Testis (tissue), 5 donors: ENCODE measurements at places on chromosomes 1 and 21. TPM values are rescaled to one million over a fixed set of nuclear protein-coding genes. Genes with fewer than 3 reads are reported as not detected.
A peak's percentile ranks its signal among the peaks of the same experiment; 100 is the strongest.

DNA sequence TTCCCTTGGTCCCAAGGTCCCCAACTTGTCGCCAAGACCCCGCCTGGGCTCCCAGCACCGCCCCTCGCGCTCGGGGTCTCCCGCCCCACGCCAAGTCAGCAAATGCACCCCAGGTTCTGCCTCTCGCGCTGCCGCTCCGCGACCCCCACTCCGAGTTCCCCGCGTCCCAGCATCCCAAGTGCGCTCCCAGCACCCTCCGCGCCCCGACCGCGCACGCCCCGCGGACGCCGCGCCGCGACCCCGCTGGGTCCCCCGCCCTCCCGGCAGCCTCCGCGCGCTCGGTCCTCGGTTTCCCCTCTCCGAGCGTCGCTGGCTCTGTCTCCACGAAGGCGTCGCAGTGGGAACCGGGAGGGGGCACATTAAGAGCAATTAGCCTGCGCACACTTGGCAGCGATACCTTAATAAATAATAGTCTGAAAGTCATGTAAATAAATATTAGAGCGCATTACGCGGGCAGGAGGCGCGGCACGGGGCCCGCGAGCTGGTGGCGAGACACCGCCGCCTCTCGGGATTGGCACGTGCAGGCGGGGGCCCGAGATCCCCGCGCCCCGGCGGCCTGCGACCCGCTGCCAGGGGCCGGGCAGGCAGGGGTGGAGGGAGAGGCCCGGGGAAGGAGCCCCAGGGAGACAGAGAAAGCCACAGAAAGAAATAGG lies 75.9 kb downstream of the VWA5B1 start:
- H3K4me3 ChIP-seq = peak overlapping the region; percentile 29
- no peaks in the 10 kb centered on the region for H3K27me3 ChIP-seq
- no peak overlapping the region for H3K27ac ChIP-seq
- no peak for DNase-seq

DNA sequence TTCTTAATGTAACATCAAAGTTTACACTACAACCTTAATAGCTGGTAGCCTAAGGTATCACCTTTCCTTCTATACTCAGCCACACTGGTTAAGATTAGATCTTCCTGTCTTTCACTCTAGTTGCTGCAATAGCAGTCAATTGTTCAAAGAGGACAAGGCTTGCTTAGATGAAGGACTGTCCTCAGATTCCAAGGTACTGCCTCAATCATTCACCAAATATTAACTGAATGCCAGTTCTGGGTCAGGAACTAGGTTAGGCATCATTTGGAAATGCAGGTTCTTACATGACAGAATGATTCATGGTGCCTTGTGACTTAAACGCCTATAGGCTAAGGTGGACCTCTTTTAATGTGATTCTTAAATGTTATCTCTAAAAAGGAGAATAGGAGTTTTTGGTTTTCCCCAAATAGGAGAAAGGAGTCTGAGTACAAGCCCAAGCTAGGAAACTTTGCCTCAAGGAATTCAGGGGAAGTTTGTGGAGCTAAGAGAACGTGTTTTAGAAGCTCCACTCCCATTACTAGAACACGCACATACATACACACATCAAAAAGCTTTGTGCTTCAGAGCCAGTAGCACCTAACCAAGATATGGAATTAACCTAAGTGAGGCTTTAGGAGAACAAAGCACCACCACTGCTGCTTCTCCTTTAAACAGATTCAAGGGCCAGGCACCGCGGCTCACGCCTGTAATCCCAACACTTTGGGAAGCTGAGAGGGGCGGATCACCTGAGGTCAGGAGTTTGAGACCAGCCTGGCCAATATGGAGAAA lies 8.5 kb upstream of the WDR47 start:
- H3K4me1 ChIP-seq = no peaks in the 10 kb centered on the region
- H3K27ac ChIP-seq = no peak overlapping the region
- DNase-seq = no peak
- H3K27me3 ChIP-seq = no peaks in the 10 kb centered on the region

GRCh38 chr1:235943581-235944114 lies 76.9 kb upstream of the LYST start:
- H3K27me3 ChIP-seq = no peaks in the 10 kb centered on the region
- H3K36me3 ChIP-seq = no peaks in the 10 kb centered on the region
- DNase-seq = no peak
- no peak overlapping the region for H3K27ac ChIP-seq
- H3K4me3 ChIP-seq = no peak overlapping the region
- peaks cover 7% of the 10 kb centered on the region for H3K4me1 ChIP-seq

The EPHB2 gene
- 9.4 TPM for total RNA-seq

The RPE65 gene
- not detected for total RNA-seq

DNA sequence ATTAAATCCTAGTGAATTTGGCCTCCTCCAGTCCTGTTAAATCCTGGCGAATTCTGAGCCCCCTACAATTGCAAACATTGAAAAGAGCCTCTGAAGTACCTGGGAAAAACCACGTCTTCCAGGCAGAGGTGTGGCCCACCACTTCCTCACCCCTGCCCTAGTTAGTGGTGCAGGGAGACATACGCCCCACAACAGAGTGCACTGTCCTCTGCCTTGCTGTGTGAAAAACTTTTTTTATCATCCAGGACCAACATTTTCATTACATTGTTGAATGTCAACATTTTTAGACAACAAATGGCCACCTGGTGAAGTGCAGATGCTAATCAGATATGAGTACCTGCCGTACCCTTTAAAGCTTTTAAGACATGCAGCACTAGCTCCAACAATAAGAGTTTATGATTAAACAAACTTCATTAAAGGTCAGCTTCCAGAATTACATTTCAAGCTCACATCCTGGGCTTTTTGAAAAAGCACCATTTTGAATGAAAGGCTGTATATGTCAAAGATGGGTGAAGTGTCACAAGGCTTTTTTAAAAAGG lies 13.6 kb upstream of the TMPRSS2 start:
- H3K27me3 ChIP-seq = no peaks in the 10 kb centered on the region
- no peaks in the 10 kb centered on the region for H3K4me1 ChIP-seq
- no peak overlapping the region for H3K4me3 ChIP-seq
- no peak overlapping the region for H3K27ac ChIP-seq

- no peaks in the 10 kb centered on the region for H3K4me1 ChIP-seq
- no peaks in the 10 kb centered on the region for H3K36me3 ChIP-seq
- DNase-seq = no peak
- H3K27ac ChIP-seq = no peak overlapping the region
- no peak overlapping the region for H3K4me3 ChIP-seq
These were observed 18.4 kb downstream of the C1orf21 start for GRCh38 chr1:184405094-184405800.

DNA sequence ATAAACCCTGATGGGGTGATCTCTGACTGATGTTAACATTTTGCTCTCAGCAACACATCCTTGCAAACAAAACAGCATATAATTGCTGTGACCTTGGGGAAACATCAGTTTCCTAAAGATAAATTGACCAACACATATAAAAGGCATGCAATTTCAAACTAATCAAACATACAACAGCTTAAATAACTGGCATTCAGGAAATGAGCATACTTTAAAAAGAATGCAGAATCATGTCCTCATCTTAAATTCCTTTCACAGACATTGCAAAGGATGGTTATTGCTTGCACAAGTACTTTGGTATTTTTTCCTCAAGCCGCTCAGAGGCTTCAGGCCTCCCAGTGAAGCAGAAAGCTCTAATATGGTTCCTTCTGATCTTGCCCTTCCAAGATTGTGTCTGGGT lies 53.4 kb upstream of the RGS18 start:
- no peaks in the 10 kb centered on the region for H3K36me3 ChIP-seq
- no peak for DNase-seq
- H3K27ac ChIP-seq = no peak overlapping the region
- H3K27me3 ChIP-seq = no peaks in the 10 kb centered on the region
- H3K4me1 ChIP-seq = no peaks in the 10 kb centered on the region
- H3K4me3 ChIP-seq = no peak overlapping the region

The TMEM183A gene
- total RNA-seq = 135 TPM

GRCh38 chr1:237873487-237874211 lies 17.1 kb downstream of the ZP4 start:
- H3K27ac ChIP-seq = no peak overlapping the region
- H3K27me3 ChIP-seq = no peaks in the 10 kb centered on the region
- H3K4me1 ChIP-seq = no peaks in the 10 kb centered on the region
- no peak for DNase-seq

The GBP7 gene
- not detected for total RNA-seq

DNA sequence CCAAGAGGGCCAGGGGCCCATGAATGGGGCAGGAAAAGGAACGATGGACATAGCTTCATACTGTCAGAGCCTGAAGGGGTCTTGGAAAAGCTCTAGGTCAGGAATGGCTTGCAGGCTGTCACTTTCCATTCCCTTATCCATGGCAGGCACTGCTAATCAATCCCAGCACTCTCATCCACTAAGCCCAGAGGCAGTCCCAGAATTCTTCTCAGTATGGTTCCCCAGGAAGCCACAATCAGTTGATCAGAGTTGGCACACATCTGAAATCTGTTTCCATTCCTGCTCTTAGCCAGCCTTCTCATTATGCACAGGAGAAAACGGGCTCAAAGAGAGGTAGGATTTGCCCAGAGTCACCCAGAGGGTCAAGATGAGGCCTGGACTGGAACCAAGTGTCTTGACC lies 65.7 kb downstream of the LACTBL1 start:
- H3K36me3 ChIP-seq = no peaks in the 10 kb centered on the region
- H3K27me3 ChIP-seq = no peaks in the 10 kb centered on the region
- no peak overlapping the region for H3K4me3 ChIP-seq
- no peak overlapping the region for H3K27ac ChIP-seq

DNA sequence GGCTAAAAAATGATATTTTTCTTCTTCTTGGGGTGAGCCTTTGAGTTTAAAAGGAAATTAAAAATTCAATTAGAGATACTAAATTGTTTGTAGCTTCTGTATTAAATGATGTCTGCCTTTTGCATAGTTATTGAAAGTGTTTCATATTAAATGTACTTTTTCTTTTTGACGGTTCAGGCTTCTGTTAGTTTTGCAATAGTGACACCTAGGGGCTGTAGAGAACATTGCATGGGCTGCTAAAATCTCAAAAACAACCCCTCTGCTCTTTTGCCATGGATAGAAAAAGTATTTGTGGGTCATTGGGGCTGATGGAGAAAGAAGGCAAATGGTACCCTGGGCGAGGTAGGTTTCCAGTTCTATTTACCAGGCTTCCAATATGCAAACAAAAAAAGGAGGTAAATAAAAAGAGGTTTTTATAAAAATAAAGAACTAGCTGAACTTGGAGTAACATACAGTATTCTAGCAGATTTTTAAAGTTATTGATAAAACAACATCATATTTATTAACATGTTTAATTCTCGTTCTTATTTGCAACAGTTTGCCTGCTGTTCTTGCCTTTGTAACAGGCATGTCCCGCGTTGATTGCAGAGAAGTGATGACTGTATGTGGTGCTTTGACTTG lies 115.4 kb upstream of the HOOK1 start:
- no peak overlapping the region for H3K27ac ChIP-seq
- DNase-seq = no peak
- no peaks in the 10 kb centered on the region for H3K4me1 ChIP-seq
- no peaks in the 10 kb centered on the region for H3K27me3 ChIP-seq

DNA sequence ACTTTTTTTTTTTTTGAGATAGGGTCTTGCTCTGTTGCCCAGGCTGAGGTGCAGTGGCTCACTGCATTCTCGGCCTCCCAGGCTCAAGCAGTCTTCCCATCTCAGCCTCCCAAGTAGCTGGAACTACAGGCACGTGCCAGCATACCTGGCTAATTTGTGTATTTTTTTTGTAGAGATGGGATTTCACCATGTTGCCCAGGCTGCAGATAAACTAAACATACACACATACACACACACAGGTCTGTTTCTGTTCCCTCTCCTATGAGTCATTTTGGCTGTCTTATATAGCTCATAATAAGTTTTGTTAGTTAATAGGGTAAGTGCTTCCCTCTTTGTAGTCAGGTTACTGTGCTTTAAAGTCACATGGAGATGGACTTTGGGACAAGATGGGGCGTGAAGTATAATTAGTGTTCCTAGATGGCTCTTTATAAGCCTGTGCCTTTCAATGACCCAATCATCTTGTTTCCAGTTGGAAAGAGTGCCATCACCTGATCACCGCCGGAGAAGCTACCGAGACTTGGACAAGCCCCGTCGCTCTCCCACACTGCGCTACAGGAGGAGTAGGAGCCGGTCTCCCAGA lies 9.1 kb downstream of the PRPF38A start:
- no peak for DNase-seq
- H3K27ac ChIP-seq = no peak overlapping the region
- H3K36me3 ChIP-seq = no peaks in the 10 kb centered on the region
- H3K27me3 ChIP-seq = no peaks in the 10 kb centered on the region
- no peaks in the 10 kb centered on the region for H3K4me1 ChIP-seq

The GNL2 gene
- 78.7 TPM for total RNA-seq

DNA sequence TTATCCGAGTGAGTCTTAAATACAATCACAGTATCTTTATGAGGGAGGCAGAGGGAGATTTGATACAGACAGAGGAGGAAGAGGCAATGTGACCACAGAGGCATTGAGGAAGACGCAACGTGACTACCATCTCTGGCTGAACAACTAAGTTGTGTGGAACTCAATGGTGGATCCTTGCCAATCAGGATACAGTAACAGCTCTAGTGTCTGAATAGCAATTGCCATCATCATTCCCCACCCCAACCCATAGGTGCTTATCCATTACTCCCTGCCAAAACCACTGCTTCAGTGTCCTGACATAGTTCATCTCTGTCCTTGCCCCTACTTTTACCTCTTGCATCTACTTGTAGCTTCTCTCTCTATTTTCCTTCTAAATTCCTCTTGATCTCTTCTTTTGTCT lies 20.5 kb upstream of the RHBDL2 start:
- H3K27ac ChIP-seq = no peak overlapping the region
- DNase-seq = no peak
- H3K27me3 ChIP-seq = no peaks in the 10 kb centered on the region
- no peak overlapping the region for H3K4me3 ChIP-seq

DNA sequence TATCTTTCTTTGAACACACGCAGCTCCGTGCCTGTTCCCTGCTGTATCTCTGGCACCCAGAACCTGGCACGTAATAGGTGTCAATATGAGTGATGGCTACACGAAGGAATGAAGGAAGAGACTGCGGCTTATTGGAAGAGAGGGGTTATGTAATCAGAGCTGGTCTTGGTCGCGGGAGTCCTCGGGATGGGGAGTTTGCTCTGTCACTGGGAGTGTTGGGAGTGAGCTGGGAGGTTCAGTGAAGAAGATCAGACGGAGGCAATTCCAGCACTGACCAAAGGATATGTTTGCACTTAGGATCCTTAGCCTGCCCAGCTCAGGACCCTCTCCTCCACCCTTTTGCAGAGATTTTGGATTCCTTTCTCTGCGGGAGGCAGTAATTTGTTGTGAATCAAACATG lies 709.1 kb downstream of the PTPRU start:
- no peak for DNase-seq
- H3K36me3 ChIP-seq = no peaks in the 10 kb centered on the region
- H3K4me1 ChIP-seq = no peaks in the 10 kb centered on the region
- no peaks in the 10 kb centered on the region for H3K27me3 ChIP-seq
- no peak overlapping the region for H3K4me3 ChIP-seq
- no peak overlapping the region for H3K27ac ChIP-seq
